ENCODE measurements at places on chromosomes 13 and 19. TPM values are rescaled to one million over a fixed set of nuclear protein-coding genes. Genes with fewer than 3 reads are reported as not detected.

The ACTL9 gene
- total RNA-seq: not detected

The TSSK6 gene
- total RNA-seq: 2.4 TPM

The KLHL1 gene
- 70.9 TPM for total RNA-seq

The NAA16 gene
- total RNA-seq: 61.1 TPM

The ZNF442 gene
- 4.9 TPM for total RNA-seq

The C13orf42 gene
- under 0.01 TPM for total RNA-seq

The LAMP1 gene
- 57.9 TPM for total RNA-seq

The SLC25A41 gene
- 0.41 TPM for total RNA-seq

The DEDD2 gene
- total RNA-seq: 20.0 TPM

The USPL1 gene
- total RNA-seq: 39.5 TPM

The ZNF761 gene
- total RNA-seq: 18.8 TPM

GRCh38 chr13:32889986-32890565, 126.1 kb upstream of the KL start:
- DNase-seq: no peak

DNA sequence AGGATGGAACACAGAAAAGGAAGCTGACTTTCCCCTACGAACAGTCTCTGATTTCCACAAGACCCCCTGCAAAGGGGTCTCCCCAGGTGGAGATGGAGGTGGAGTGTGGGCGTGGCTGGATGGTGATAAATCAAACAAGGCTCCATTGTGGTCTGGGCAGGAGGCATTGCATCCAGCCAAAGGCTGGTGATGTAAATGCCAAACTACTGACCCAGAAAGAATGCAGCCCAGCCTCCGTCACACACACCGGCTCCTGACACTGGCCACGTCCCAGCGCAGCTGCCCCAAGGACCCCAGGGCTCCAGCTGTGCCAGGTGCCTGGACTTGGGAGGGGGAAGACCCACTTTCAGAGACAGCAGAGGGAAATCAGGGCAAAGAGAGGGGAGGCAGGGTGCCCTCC, 6.3 kb downstream of the SLC7A1 start:
- DNase-seq: no peak

- DNase-seq: no peak
These were observed 17.2 kb downstream of the PKN1 start for GRCh38 chr19:14450168-14450874.

GRCh38 chr19:11784356-11784755, 14.0 kb upstream of the ZNF491 start:
- DNase-seq: no peak

- DNase-seq: no peak
These were observed 1495.1 kb downstream of the UQCRFS1 start for GRCh38 chr19:27717825-27718224.

GRCh38 chr19:19475849-19476828, 39.2 kb downstream of the TSSK6 start:
- DNase-seq: no peak

- DNase-seq: no peak
These were observed 3.8 kb downstream of the SHFL start for GRCh38 chr19:10089801-10090375.

- DNase-seq: no peak
These were observed 18.6 kb upstream of the CCNE1 start for GRCh38 chr19:29793116-29793727.

DNA sequence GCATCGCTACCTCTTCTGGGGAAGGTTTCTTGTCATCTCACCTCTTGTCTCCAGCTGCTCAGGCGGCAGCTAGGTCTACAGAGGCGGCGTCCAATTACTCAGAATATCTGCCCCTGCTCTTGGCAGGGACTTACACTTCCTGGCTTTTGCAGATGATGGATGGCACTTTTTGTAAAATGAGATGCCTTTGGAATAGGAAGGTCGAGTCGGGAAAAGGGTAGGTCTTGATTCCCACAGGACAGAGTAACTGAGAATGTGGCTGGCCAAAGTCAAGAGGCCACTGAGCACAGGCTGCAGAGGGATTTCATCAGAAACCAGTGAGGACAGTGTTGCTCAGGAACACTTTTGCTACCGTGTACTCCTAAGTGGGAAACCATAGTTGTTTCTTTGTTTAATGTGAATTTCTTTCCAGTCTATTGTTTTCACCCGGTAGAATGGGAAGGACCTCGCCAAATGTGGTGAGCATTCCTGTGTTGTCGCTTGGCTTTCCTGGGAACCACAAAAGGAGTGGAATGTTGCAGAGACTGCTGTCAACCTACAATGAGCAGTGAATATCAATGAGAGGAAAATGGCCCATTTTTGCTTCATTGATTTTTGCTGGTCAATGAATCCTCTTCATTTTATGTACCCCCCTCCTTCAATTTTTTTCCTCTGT, 383.7 kb downstream of the HS6ST3 start:
- DNase-seq: no peak

- DNase-seq: no peak
These were observed 1.3 kb downstream of the KLF16 start for GRCh38 chr19:1862068-1862423.

- DNase-seq: no peak
These were observed 12.5 kb upstream of the LILRA4 start for GRCh38 chr19:54351474-54351873.

GRCh38 chr19:7533281-7533885, 2.1 kb upstream of the PNPLA6 start:
- no peak for DNase-seq

DNA sequence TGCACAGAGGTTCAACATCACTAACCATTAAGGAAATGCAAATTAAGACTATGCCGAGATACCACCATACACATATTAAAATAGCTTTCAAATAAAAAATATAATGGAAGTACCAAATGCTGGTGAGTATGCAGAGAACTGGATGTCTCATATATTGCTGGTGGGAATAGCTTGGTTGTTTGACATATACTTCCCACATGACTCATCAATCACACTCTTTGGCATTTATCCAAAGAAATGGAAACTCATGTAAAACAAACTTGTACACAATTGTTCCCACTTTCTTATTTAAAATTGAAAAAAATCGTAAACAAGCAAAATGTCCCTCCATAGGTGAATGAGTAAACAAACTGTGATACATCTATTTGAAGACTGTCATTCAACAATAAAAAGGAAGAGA, 982.6 kb upstream of the ATXN8OS start:
- no peak for DNase-seq

DNA sequence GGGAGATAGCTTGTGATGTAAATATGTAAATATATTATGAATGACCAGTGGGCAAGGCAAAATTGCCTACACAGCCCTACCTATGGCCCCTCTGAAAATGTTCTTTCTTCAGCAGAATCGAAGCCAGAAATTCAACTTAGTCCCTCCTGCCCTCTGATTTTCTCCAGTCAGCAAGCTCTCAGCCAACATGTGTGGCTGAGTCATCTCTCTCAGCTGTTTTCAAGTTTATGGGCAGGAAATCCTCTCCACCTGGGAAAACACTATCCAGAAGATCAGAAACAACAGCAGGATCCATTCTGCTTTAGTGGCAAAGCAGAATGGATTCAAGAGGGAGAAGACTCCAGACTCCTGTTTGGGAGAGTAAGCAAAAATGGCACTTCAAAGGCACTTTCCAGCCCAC, 8.9 kb upstream of the ZNF527 start:
- DNase-seq: no peak

DNA sequence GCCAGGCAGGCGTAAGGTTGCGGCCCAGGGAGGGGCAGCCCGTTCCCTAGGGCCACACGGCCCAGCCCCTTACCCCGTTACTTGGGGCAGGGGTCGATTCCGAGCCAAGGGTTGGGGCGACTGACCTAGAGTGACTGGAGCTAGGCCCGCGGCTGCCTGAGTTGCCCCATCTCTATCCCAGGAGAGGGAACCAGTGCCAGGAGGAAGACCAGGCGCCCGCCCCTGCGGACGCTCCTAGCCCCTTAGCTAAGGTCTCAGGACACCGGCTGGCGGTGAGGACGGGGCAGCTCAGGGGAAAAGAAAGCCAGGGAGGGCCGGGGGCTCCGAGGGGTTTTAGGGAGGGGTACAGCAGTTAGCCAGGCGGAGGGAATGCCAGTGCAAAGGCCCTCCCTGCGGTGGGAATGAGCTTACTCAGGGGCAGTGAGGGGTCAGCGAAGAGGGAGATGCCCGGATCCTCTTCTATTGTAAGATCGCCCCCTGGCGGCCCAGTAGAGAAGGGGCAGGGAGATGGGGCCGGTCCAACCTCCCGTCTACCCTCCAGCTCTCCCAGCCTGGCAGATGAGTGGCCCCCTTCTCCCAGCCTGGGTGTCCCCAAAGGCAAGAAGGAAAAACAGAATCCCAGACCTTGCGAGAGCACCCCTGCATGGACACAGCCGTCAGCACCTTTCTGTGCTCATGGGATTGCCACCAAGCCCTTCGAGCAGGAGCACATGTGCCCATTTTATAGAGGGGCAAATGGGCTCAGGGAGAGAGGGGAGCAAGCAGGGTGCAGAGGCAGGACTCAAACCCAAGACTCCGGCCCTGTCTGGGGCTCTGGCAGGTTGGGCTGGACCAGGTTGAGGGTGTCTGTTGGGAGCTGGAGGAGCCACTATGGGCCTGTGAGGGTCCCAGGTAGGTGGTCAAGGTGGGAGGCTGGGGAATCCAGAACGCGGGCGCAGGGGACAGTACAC, 16.3 kb downstream of the CILP2 start:
- peak; percentile 63 for DNase-seq

GRCh38 chr19:32876236-32876918, 6.8 kb upstream of the SLC7A9 start:
- DNase-seq: no peak

DNA sequence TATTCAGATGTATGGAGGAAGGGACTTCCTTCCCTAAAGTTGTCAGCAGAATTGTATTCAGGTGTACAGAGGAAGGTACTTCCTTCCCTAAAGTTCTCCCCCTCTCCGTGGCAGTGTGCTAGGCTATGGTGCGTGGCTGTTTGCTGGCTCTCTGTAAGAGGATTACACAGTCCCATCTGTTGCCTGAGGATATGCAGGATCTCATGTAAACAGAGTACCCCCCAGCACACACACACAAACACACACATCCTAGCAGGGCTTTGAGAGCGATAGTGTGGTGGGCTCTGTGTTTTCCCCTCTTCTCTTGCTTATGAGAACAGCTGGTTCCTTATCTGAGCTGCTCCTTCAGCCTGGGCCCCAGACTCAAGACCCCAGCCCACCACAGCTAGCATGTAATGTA, 10.3 kb downstream of the NEK5 start:
- DNase-seq: no peak

DNA sequence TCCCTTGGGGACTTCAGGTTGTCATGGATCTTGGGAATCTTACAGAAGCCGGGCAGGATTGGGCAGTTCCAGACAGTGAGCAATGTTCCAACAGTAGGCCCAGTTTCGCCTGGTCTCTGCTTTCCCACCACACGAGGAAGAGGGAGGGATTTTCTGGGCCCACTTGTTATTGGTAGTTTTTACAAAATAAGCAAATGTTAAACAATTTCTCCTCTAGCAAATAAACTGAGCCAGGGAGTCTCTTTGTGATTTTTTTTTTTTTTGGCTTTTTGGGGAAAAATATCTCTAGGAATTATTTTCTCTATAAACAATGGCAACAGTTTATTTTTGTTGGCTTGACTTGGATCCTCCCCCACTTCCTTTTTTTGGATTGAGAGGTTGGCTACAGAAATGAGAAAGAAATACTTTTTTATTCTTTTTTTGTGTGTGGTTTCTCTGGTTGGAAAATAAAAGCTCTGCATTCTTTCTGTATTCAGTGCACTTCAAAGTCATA, 89.3 kb downstream of the TM9SF2 start:
- DNase-seq: no peak

- no peak for DNase-seq
These were observed 534.9 kb upstream of the KLF12 start for GRCh38 chr13:74669149-74669548.

GRCh38 chr13:100490692-100491091, 97.9 kb downstream of the GGACT start:
- no peak for DNase-seq
